ENCODE measurements at places on chromosomes 3 and 15. TPM values are rescaled to one million over a fixed set of nuclear protein-coding genes. Genes with fewer than 3 reads are reported as not detected.

GRCh38 chr3:187799942-187800641 lies 54.8 kb upstream of the BCL6 start:
- no peak for DNase-seq

LRTM1 gene
- total RNA-seq, result not detected

GRCh38 chr15:92290359-92290992 lies 103.2 kb upstream of the ST8SIA2 start:
- no peak for DNase-seq

GRCh38 chr3:74506246-74506645 lies 108.2 kb downstream of the CNTN3 start:
- DNase-seq, result no peak

- DNase-seq, result no peak
Measured at GRCh38 chr15:31433091-31433490, 106.5 kb downstream of the KLF13 start.

- no peak for DNase-seq
Measured at GRCh38 chr3:195555110-195555509, 12.0 kb upstream of the PPP1R2 start.

ROBO2 gene
- total RNA-seq, result 1.1 TPM

- DNase-seq, result no peak
Measured at GRCh38 chr15:66701422-66702034, 508 bp upstream of the SMAD6 start.

GRCh38 chr15:47304656-47305055 lies 412.6 kb upstream of the SEMA6D start:
- DNase-seq, result no peak

SLC12A1 gene
- not detected for total RNA-seq

GRCh38 chr15:75650908-75651809 lies 3.4 kb downstream of the SNX33 start:
- DNase-seq, result no peak

- no peak for DNase-seq
Measured at GRCh38 chr15:69755551-69756310, 303.1 kb downstream of the RPLP1 start.

EOMES gene
- total RNA-seq, result 0.48 TPM

GXYLT2 gene
- total RNA-seq, result 12.9 TPM

DNA sequence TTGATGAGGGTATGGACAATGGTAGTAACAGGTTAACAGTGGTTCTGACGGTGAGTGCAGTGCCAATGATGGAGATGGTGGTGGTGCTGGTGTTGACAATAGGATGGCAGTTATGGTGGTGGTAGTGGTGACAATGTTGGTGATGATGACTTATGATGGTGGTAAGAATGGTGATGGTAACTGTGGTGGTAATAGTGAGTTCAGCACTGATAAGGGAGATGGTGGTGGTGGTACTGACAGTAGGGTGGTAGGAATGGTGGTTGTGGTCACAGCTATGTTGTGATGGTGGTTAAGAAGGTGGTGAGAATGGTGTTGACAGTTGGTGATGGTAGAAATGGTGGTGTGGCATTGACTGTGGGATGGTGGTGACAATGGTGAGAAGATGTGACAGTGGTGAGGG lies 13.4 kb upstream of the INSYN1 start:
- no peak for DNase-seq

BCHE gene
- total RNA-seq, result 205 TPM

- no peak for DNase-seq
Measured at GRCh38 chr3:112651071-112651470, 10.1 kb upstream of the CCDC80 start.

DNA sequence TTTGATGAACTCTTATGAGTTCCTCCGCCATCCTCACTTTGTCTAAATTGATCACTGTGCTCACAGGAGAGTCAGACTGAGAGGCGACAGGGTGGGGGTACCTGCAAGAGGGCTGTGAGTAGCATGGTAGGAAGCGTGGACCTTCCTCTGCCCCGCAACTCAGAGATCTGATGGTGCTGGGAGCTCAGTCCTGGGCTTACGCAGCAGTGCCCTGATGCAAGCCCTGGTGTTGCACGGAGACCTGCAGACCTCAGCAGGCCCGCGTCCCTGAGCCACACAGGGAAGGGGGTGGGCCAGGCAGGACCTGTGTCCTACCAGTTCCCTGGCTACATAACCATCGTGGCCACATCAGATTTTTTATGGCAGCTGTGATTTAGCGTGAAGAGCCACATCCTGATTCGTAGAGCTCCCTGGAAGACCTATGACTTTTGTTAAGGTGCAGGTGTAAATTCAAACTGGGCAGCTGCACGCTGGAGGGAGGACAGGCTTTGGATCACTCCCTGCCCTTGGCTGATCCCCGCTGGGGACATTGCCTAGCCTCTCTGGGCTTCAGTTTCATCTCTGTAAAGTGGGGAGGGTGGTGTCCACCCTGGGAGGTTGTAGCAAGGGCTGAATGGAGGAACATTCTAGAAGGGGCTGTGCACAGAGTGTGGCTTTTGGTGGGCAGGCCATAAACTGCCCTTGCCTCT lies 176.1 kb downstream of the KLF13 start:
- no peak for DNase-seq

CPEB1 gene
- 5.0 TPM for total RNA-seq

SEMA3F gene
- total RNA-seq, result 18.3 TPM
